ENCODE measurements at places on chromosomes 1 and 21.
A peak's percentile ranks its signal among the peaks of the same experiment; 100 is the strongest.

GRCh38 chr1:18279351-18280074 is 171.9 kb downstream of the IGSF21 start:
- DNase-seq: no peak

DNA sequence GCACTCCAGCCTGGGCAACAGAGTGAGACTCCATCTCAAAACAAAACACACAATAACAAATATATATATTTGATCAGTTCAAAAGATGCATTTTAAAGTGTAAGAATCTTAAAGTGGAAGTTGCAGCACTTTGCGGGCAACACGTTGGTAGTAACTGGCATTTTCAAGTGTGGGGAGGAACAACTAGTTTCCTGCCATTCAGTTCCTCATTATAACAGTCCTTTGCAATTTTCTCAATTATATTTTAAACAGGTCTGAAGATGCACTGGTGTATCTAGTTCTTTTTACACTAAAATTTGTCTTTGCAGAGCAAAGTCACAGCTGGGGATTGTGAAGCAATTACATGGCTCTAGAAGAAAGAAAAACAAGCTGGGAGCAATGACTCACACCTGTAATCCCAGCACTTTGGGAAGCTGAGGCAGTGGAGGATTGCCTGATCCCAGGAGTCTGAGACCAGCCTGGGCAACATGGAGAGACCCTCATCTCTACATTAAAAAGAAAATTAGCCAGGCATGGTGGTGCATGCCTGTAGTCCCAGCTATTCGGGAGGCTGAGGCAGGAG is 25.3 kb downstream of the RRAGC start:
- DNase-seq: no peak

- DNase-seq: no peak
Measured at GRCh38 chr1:184890539-184890973, 83.8 kb downstream of the NIBAN1 start.

GRCh38 chr1:204162494-204163074 is 3.6 kb downstream of the REN start:
- DNase-seq: peak; percentile 77

DNA sequence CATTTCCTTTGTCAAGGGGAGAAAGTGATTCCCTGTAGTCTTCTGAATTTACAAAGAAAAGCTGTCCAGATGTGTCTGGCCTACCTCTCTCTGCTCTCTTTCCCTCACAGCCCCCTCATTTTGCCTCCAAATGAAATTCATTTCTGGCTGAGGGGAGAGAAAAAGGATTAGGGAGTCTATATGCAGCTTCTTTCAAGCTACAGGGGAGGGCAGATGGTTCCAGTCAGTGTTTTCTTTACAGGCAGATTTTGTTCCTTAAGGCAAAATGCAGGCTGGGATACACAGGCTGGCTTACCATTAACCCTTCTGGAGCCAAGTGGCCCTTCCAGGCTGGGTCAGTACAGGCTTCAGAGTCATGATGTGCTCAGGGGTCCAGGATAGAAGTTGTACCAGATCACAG is 198.1 kb upstream of the USP24 start:
- no peak for DNase-seq

- no peak for DNase-seq
Measured at GRCh38 chr1:153217212-153217611, at the start of gene PRR9. Gene PRR9, plus strand, starts transcription at chr1:153217584. Its CDS starts 561 bp downstream, at chr1:153218145.

- DNase-seq: no peak
Measured at GRCh38 chr1:193462629-193463320, 276.4 kb upstream of the B3GALT2 start.

All from muscle of arm (tissue), 14 donors.